ENCODE measurements at places on chromosomes 2 and 18. TPM values are rescaled to one million over a fixed set of nuclear protein-coding genes. Genes with fewer than 3 reads are reported as not detected.
A peak's percentile ranks its signal among the peaks of the same experiment; 100 is the strongest.

The DIS3L2 gene
- total RNA-seq: 33.2 TPM

The CPLX4 gene
- not detected for total RNA-seq

DNA sequence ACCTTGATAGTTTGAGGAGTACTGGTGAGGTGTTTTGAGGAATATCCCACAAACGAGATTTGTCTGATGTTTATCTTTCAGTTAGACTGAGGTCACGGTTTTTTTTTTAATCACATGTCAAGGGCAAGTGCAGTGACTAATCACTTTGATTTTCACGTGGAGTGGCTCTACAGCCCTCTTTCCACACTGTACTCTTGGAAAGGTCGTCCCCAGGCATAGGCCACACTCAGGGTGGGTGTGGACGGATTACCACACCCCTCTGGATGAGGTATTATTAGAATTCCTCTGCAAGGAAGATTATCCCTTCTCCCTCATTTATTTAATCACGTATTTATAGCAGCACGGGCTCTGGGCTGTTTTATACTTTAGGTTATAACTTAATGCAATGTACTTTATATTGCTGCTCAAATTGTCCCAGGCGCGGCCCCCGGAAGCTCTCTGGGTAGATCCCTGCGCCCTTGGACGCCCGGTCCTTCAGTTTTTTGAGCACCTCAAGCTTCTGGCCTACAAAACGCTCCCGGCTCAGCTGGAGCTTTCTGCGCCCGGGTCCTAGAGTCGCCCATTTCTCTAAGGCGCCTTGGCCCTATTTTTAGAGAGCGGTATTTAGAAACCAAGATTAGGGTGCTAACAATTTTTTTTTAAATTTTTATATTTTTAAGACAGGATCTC lies 515 bp upstream of the PLEKHB2 start:
- peak; percentile 88 for DNase-seq

- peak; percentile 65 for DNase-seq
Measured at GRCh38 chr2:68320118-68320641, 431 bp upstream of the CNRIP1 start.

DNA sequence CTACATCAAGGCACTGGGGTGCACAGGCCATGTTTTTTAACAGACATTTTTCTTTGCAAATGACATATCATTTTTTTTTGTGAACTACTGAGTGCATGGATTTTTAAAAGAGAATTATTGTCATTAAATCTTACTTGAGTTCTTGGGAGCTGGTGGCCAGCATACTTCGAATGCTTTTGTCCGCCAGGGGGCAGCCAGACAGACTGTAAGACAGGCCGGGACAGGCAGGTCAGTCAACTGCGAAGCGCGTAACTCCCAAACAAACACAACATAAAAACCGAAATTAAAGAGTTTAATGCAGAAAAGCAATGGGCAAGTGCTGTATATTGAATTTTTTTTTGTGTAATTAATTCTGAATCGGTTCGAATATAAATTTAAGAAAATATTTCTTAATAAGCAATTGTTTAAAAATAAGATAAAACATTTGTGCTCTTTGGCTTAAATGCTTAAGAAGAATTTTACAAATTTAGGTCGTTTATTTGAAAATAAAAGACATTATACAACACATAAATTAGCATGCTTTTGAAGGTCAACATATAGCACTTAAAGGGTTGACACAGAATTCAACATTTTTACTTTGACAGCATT lies 142.2 kb upstream of the PXDN start:
- peak; percentile 59 for DNase-seq

Data from SJCRH30 (cell line).